ENCODE measurements at places on chromosomes 2 and 18.

DNA sequence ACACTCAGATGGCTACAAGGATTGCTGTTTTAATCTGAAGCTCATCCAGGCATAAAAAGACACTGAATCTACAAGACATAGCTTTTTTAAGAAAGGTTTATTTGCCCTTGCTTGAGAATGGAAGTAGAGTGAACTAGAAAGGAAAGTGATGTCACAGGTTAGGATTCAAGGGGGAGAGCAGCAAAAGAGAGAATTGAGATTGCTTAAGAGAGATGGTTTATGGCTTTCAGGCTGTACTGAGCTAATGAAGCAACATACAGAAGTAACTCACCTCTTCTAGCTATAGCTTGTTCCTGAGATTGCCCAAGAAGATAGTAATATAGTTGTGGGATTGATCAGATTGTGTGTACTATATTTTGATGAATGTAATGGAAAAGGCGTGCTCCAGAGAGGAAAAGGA lies 26.1 kb upstream of the ACVR2A start:
- DNase-seq = no peak

DNA sequence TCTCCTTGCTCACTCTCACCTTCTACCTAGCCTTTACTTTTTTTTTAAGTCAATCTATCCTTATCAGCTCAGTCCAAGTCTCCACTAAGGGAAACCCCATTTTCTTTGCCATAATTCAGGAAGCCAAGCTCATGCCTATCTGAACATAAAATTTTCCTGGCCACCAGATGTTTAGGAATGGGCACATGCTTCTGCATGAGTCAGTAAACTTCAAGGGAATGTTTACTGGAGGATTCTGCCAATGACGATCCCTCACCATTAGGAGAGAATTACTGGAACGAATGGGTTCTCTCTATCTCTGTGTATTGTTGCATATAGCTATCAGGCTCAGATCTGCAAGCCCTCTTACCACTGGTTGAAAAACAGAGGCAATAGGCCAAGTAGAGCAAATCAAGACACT lies 731.7 kb upstream of the ZNF804A start:
- DNase-seq = no peak

GRCh38 chr2:224310943-224311625 lies 90.8 kb downstream of the FAM124B start:
- DNase-seq = no peak

DNA sequence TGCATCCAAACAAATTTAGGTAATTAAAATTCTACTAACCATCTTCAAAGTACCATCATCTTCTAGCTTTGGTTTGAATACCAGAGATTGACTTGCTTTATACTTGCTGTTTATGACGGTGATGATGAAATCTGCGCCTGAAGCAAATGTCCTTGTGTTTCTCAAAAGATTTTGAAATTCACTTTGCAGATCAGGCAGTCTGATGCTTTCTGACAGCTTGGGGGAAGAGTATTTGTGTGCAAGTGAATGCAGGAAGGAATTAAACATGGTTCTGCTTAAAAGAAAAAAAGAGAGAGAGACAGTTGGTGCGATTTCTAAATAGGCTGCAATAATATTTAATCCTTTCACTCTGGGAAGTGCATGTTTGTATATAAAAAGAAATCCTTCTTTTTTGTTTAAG lies 29.6 kb downstream of the CSRNP3 start:
- no peak for DNase-seq

- no peak for DNase-seq
Measured at GRCh38 chr2:176755537-176756135, 457.0 kb upstream of the HNRNPA3 start.
